ENCODE measurements at places on chromosomes 3 and 15. TPM values are rescaled to one million over a fixed set of nuclear protein-coding genes. Genes with fewer than 3 reads are reported as not detected.

The LRRC31 gene
- total RNA-seq = not detected

The ISLR gene
- total RNA-seq = 0.39 TPM

The CCR3 gene
- total RNA-seq = not detected

The ADAMTS7 gene
- 4.2 TPM for total RNA-seq

The ARHGAP11A gene
- total RNA-seq = 64.5 TPM

The GPR149 gene
- not detected for total RNA-seq

The NMB gene
- 22.7 TPM for total RNA-seq

The SLC15A2 gene
- 0.35 TPM for total RNA-seq

The NR2C2 gene
- 16.5 TPM for total RNA-seq

The GOLGA8S gene
- 0.15 TPM for total RNA-seq

The HIGD2B gene
- total RNA-seq = not detected

The AGBL1 gene
- total RNA-seq = not detected

The PIF1 gene
- 16.2 TPM for total RNA-seq

The SKOR1 gene
- 0.03 TPM for total RNA-seq

The PRRT3 gene
- 1.5 TPM for total RNA-seq

The CHD2 gene
- 29.2 TPM for total RNA-seq

The TNNC1 gene
- 1.2 TPM for total RNA-seq

The BAHD1 gene
- total RNA-seq = 10.5 TPM

The RPL4 gene
- 5,362 TPM for total RNA-seq

The CLK3 gene
- 43.7 TPM for total RNA-seq

The HDAC11 gene
- 9.7 TPM for total RNA-seq

The SERPINI2 gene
- total RNA-seq = not detected

The FMN1 gene
- total RNA-seq = 0.37 TPM

The CATSPER2 gene
- 0.89 TPM for total RNA-seq

The SLC33A1 gene
- 19.2 TPM for total RNA-seq

Measured in A549 treated with CpdA at 1 μM for 4 hours (cell line).